ENCODE measurements at places on chromosomes 3 and 15.

DNA sequence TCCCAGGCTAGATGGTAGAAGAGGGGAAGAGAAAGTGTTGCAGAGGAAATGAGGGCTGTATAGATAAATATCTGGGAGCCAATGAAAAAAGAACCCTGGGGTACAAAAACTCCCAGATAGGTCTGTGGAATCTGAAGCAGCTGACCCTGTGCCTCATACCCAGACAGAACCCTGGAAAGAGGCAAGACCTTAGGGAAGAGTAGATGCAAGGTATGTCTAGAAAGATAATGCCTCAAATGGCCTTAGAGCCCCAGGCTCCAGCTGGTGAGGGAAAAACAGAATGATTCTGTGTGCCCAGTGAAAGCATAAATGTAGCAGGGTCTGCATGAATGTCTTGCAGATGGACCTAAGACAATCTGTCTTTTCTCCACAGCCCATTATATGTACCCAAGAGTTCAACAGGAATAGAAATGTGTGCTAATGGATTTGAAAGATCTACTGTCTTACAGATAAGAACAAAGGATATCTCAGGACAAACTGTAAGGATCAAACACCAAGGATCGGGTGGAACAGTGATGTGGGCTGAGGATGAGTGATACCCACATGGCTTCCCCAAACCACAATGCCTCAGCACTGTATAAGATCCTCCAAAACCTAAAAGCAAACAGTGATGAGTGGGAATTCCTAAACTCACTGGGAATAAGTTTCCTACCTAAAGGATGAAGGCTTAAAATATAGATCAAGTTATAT, 58.8 kb downstream of the NCEH1 start:
- DNase-seq, result no peak

- no peak for DNase-seq
Measured at GRCh38 chr3:59364496-59364895, 314.7 kb upstream of the CFAP20DC start.

DNA sequence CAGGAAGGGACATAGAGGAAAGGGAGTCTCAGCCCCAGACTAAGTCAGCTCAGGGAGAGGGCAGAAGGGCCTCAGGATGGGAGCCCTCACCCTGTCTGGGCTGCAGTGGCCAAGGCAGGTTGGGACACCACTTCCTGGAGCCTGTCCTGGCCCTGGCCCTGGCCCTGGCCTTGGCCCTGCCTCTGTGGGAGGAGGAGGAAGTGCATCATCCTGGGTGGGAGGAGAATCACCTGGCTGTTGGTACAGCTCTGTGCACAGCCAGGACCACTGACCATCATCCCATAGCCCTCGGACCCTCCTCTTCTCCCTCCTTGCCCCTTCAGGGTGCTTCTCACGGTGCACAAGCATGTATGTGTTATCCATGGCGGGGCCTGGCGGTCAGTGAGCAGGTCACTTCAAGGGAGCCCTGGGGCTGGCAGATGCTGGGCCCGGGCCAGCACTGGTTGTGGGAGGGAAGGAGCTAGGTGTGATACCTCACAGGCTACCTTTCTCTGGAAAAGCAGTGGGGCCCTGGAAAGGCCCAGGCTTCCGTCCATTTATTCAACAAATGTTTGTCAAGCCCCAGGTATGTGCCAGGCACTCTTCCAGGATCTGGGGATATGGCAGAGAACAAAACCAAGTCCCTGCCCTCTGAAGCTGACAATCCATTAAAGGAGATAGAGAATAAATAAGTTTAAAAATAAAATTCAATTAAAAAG, 8.2 kb upstream of the APEH start:
- no peak for DNase-seq

- no peak for DNase-seq
Measured at GRCh38 chr3:8490079-8490552, 11.5 kb upstream of the LMCD1 start.

DNA sequence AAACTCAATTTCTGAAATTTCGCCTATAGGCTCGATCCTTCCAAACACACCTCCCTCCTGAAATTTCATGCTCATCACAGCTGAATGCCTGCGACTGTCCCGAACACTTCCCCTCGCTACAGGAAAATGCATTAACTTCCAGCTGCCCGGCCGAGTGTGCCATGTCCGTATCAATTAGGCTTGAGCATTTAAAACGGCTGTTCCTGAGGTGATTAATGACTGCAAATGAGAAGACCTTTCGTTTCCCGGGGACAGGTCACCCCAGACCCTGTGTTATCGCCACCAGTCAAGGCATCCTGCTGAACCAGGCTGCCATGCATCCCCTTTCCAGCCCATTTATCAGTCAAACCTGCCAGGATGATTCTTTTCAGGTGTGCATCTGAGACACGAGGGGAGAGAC, 63.3 kb downstream of the THBS1 start:
- DNase-seq, result no peak

GRCh38 chr15:68425428-68426060, 6.4 kb downstream of the ITGA11 start:
- no peak for DNase-seq

- DNase-seq, result no peak
Measured at GRCh38 chr15:29457729-29458128, 188.1 kb upstream of the NSMCE3 start.

DNA sequence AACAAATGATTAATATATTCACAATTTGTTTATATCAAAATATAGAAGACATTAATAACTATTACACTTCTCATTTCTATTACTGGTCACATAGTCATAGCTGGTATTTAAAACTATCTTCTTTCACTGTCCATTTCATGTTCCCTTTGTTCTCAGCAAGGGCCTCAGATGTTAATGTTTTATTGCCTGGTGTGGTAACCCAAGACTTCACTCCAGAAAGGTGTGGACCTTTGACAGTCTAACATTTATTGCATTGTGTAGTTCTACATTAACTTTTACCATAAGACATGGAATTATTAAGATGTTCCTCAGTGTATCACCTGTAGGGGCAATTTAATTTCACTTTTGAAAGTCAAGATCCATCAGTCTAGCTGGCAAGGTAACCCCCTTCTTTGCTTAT, 691.3 kb downstream of the SQOR start:
- DNase-seq, result no peak

- DNase-seq, result no peak
Measured at GRCh38 chr15:59801649-59802048, 112.5 kb upstream of the BNIP2 start.

GRCh38 chr3:14248849-14249523, 70.4 kb downstream of the LSM3 start:
- no peak for DNase-seq

GRCh38 chr3:31232055-31233025, 300.4 kb upstream of the STT3B start:
- no peak for DNase-seq

DNA sequence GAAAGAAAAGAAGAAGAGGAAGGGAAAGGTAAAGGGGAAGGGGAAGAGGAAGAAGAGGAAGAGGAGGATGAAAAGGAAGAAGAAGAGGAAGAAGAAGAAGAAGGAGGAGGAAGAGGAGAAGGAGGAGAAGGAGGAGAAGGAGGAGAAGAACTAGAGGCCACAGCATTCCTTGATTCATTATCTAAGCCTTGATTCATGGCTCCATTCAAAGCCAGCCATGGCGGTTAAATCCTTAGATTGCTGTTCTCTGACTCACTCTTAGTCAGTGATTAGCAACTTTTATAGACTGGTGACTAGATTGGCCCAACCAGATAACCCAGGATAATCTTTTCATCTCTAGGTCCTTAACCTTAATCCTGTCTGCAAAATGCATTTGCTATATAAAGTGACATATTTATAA, 47.6 kb downstream of the OSTN start:
- no peak for DNase-seq

DNA sequence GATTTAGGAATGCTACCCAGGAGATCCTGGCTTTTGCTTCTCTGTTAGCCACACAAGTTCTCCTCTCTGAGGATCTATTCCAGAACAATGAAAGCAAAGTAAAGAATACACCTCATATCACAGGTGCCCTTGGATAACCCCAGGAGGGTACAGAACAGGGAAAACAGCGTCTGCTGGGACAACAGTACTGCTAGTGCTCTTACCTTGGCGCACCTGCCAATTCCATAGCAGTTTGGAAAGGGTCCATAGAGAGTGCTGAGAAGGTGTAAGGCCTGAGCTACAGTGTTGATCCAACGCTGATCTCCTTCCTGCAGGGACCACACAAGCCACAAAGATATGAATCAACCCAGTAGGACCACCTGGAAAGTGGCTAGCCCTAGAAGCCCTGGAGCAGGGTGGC, 12.9 kb upstream of the PRC1 start:
- DNase-seq, result no peak

- no peak for DNase-seq
Measured at GRCh38 chr3:20182206-20182605, 3.8 kb downstream of the SGO1 start.

DNA sequence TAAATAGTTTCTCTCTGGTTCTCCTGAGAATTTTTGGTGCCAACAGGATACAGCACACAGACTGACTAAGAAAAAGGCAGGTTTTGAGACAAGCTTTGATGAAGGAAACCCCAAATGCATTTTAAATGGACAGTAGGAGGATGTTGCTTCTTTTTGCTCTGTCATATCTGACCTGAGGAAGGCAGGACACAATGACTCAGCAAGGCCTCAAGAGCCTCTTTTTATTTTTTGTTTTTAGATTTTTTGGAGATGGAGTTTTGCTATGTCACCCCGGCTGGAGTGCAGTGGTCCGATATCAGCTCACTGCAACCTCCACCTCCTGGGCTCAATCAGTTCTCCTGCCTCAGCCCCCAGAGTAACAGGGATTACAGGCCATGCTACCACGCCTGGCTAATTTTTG, 16.9 kb upstream of the KNG1 start:
- DNase-seq, result peak; percentile 57

- no peak for DNase-seq
Measured at GRCh38 chr3:67719333-67719732, 64.9 kb upstream of the SUCLG2 start.

- no peak for DNase-seq
Measured at GRCh38 chr3:115758076-115758763, 134.9 kb downstream of the GAP43 start.

- no peak for DNase-seq
Measured at GRCh38 chr3:154584974-154585373, 155.0 kb upstream of the GPR149 start.

GRCh38 chr3:128787256-128788253, 61.6 kb downstream of the RAB7A start:
- DNase-seq, result peak; percentile 84

GRCh38 chr3:56792193-56792592, 9.6 kb downstream of the ARHGEF3 start:
- no peak for DNase-seq

DNA sequence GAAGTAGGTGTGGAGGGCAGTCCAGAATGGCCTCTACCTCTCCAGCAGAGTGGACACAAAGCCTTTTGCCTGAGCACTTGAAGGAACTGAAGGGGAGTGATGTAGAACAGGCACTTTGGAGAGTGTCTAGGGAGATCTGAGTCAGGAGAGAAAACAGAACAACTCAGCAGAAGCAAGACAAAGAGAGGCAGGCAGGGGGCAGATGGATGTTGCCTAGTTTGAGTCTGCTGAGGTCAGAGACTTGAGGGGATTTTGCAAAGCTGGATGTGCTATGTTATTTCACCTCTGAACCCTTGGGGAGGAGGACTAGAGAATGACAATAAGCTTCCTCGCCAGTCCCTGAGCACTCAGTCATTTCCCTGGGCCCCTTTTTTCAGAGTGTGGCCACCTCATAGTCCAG, 366.4 kb downstream of the EPHB1 start:
- DNase-seq, result no peak

GRCh38 chr15:62931650-62932049, 110.9 kb upstream of the TPM1 start:
- no peak for DNase-seq

GRCh38 chr3:13167829-13168228, 94.6 kb upstream of the IQSEC1 start:
- no peak for DNase-seq

All from activated CD4-positive, alpha-beta T cell treated with anti-CD3 and anti-CD28 coated beads, Interleukin-2, Interleukin-6, amounts not matched to agents 100 ng/mL and 50 ng/mL, durations not matched to agents 16 hours and 8 hours (primary cell).